ENCODE measurements at places on chromosomes 3 and 15.

GRCh38 chr3:170162630-170163029, 18.9 kb downstream of the PHC3 start:
- DNase-seq: no peak

DNA sequence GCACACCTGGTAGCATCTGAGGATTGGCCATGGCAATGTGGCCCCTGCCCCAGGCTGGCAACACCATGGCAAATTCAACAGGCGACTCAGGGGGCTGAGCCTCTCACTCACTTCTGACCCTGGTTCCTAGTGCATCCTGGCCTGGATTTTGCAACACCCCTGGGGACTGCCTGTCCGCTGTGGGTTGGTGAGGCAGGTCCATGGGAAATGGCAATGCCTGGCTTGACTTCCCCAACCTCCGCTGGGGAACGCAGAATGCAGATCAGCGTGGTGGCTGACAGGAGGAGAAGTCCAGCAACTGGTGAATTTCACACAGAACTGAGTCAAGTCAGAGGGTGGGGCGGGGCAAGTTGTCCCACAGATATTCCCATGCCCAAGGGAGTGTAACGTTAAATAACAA, 3.9 kb upstream of the PSTPIP1 start:
- DNase-seq: no peak

GRCh38 chr3:101509811-101510210, 3.2 kb downstream of the SENP7 start:
- no peak for DNase-seq

- DNase-seq: no peak
Measured at GRCh38 chr15:70920981-70921696, 28.5 kb downstream of the LRRC49 start.

DNA sequence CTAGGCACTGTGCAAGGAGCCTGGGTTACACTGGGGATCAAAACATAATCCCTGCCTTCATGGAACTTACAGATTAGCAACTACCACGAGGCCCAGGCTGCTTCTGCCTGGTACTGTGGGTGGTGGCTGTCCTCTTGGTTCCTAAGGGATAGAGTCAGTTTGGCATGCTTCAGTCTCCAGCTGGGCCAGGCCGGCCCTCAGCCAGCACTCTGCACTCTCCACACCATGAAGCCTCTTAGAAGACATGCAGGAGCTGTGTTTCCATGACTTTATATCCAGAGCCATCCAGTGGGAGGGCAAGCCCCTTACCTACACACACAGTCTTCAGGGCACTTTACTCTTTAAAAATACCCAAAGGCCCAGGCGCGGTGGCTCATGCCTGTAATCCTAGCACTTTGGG, 54.4 kb downstream of the ATP1B3 start:
- DNase-seq: no peak

DNA sequence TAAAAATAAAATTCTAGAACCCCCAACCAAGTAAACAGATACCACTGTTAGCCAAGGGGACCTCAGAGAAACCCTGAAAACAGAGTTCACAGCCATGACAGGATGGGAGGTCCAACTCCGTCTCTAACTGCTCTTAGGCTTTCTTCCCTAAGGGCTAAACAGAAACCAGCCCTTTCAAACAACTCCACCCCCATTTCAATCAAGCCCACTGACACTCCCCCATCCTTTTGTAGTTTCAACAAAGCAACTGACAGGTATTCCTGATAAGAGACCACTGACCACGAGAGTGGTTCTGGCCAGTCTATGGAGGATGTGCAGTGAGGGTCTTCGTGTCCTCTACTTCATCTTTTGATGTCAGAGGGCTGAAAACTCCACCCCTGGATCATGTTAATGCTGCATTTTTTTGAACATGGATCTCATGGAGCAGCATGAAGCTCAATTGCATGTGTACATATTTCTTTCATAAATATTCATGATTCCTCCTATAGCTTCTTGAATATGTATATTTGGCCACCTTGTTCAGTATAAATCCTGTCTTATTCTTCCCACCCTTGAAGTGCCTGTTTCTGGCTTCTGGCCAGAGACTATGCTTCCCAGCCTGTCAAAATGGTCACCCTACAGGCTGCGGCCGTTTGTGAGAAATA, 222.6 kb downstream of the OSBPL10 start:
- peak; percentile 2 for DNase-seq

DNA sequence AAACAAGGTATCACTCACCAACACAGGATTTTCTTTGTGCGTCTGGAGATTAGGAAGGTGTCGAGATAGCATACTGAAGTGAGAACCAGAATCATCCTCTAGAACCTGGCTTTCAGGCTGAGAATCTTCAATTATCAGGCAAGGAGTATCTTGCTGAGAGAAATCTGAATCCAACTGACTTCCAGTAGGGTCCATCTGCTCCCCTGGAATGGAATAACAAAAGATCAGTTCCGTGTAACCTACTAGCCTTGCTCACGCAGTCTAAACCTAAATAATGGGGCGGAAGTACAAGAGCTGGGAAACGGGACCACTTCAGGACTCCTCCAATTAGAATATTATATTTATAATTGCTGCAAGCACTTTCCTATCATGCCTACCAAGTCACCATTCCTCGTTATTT, 690 bp downstream of the TP53BP1 start:
- peak; percentile 64 for DNase-seq

DNA sequence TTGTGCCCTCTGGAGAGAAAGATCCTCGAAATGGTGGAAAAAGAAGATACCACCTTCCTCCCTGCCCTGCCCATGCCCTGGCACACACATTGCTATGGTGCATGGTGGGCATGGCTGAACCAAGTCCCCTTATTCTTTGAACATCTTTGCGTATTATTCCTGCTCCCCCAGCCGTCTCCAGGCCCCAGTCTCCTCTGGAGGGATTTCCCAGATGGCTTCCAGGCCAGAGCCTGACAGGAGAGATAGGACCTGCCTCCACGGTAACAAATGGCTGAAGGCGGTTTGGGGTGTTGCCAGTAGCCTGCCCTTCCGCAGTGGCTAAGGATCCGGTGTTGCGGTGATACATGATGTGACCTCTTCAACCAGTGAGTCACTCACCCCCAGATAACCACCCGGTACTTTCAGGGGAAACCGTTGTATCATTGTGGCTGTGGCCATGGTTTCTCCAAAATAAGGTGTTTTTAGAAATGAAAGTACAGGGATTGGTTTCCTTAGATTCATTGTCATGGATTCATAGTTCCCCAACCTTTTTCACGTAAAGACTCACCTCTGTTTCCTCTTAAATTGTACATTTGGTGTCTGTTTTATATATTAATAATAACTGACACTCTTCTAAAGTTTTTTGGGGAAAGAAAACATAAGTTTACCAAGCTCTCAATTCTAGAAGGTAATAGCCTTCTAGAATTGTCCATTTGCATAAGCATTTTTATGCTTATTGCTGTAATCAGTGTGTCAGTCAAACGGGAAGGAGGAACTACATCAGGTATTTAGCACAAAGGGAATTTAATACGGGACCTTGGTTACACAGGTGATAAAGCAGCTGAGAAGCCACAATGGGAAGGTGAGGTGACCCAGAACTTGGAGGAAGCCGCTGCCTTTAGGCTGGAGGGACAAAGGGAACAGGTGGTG, 25.9 kb downstream of the SMAD3 start:
- DNase-seq: peak; percentile 59

DNA sequence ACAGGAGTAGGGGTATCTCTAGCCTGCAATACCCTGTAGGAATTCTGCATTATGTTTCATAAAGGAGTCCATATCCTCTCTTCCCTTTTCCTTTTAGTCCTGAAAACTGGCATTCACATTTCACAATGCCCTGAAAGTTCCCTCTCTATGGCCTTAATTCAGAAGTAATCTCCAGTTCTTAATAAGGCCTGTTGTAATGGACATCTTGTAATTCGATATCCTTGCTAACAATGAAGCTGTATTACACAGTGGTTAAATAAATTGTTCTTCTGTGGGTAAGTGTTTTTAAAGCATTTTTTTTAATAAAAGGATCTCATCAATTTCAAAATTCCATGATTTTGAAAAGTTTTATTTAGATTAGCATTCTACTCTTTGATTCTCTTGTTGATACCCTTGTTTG, 34.3 kb upstream of the NEO1 start:
- no peak for DNase-seq

- no peak for DNase-seq
Measured at GRCh38 chr3:50806806-50807205, 132.1 kb downstream of the DOCK3 start.

- DNase-seq: no peak
Measured at GRCh38 chr15:101497484-101498034, 8.1 kb upstream of the PCSK6 start.

GRCh38 chr15:57866149-57866736, 159.7 kb downstream of the POLR2M start:
- peak; percentile 63 for DNase-seq

DNA sequence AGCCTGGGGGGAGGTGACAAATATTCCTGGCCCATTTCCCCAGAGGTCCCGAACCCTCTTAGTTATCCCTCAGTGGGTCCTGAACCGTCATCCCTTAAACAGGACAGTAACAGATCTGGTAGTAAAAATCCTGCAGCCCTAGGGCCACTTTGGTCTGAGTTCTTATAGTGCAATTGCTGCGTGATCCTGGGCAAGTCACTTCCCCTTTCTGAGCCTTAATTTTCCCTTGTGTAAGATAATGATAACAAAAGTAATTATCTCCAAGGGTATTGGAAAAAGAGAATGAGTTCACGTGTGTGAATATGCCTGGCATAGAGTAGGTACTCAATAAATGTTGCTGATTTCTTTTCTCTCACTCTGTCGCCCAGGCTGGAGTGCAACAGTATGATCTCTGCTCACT, 2.9 kb upstream of the JAGN1 start:
- DNase-seq: no peak

- no peak for DNase-seq
Measured at GRCh38 chr3:185931777-185932612, 5.8 kb downstream of the TRA2B start.

GRCh38 chr15:87219650-87220615, 1036.6 kb downstream of the NTRK3 start:
- no peak for DNase-seq

DNA sequence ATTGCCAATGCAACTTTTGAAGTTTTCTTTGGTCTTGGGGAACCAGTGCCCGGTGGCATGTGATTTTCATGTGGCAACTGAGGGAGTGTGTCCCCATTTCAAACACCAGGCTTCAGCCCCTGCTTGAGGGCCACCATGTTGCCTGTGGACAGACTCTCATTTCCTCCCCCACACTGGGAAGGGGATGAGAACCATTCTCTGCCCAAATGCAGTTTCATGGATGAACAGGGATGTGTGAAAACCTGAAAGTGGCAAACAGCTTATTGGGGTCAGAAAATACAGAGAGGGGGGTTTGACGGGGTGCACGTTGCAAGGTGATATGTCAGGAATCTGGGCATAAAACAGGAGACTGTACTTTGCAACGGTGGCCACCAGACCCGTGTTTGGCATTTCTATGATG, 6.3 kb downstream of the FAM107A start:
- no peak for DNase-seq

- no peak for DNase-seq
Measured at GRCh38 chr3:174199696-174200095, 659.4 kb upstream of the NAALADL2 start.

- DNase-seq: no peak
Measured at GRCh38 chr3:189588070-189588469, 43.1 kb upstream of the TP63 start.

DNA sequence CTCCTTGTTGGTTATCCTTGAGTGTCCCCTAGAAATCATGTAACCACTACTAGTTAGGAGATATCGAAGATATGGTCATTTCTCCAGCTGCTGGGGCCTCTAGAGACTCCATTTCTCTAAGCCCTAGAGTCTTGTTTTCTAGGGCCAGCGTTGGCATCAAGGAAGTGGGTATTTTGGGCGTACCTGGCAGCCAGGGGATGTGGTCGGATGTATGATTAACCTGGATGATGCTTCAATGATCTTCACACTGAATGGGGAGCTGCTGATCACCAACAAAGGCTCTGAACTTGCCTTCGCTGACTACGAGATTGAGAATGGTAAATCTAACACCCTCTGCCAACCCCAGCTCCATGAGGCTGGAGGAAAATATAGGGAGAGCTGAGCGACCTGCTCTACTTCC, 325.5 kb downstream of the RYR3 start:
- DNase-seq: no peak

DNA sequence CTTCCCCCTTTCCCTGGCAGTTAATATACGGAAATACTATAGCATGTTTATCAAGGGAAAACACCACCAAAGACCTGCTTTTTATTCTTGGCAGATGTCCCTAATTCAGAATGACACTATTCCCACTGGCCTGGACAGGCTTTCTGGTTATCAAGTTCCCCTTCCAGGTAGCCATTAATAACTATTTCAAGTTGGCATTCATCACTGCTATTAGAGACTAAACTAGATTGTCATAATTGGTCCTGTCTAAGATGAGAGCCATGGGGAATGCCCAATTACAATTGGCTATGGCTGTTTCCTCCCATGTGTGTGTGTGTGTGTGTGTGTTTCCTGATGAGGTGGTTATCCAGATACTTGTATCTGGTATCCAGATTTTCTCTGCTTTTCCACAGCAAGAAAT, 608.1 kb downstream of the SQOR start:
- DNase-seq: no peak

GRCh38 chr15:99735868-99736267, 2.6 kb upstream of the LYSMD4 start:
- no peak for DNase-seq

DNA sequence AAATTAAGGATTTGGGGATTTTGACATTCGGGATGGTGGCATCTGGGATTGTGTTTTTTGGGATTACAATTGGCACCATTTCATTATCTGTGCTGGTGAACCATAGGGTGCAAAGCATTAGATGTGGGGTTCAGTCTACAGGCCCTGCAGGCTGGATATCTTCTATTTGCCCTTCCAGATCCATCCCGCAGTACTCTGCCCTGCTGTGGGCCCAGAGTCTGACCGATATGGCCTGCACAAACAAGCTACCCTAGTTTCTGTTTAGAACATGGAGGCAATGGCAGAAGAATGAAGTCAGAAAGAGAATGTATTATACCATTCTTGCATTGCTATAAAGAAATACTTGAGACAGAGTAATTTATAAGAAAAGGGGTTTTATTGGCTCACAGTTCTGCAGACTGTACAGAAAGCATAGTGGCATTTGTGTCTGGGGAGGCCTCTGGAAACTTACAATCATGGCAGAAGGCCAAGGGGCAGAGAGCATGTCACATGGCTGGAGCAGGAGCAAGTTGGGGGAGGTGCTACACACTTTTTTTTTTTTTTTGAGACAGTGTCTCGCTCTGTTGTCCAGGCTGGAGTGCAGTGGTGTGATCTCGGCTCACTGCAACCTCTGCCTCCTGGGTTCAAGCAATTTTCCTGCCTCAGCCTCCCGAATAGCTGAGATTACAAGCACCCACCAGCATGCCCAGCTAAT, 93.7 kb downstream of the NCEH1 start:
- no peak for DNase-seq

- DNase-seq: peak; percentile 87
Measured at GRCh38 chr3:2354702-2355101, 256.0 kb downstream of the CNTN4 start.

- peak; percentile 14 for DNase-seq
Measured at GRCh38 chr3:112132975-112133448, at the start of gene GCSAM. Gene GCSAM, minus strand, starts transcription at chr3:112133248. Its CDS starts 128 bp downstream, at chr3:112133120.
